HepG2 (cell line): ENCODE measurements at places on chromosomes 3 and 15. TPM values are rescaled to one million over a fixed set of nuclear protein-coding genes. Genes with fewer than 3 reads are reported as not detected.

Gene AMT
- total RNA-seq = 32.5 and 35.3 TPM in 2 replicates

Gene DAZL
- total RNA-seq = not detected in 2 replicates

DNA sequence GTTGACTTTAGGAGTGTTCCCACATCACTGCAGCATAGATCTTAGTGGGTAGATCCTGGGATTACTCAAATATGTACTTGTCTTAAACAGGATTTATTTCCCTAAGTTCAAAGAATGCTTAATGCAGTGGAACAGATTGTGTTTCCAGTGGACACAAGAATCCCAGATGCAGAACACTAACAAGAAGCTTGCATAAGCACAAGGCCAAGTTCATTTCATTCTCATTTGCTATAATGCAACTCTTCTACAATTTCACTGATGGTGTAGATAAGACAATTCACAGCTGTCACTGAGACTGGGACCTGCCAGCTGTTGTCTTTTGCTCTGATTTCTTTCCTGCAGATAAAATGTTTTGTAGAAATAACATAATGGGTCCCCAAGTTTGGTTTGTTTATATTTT lies 225.6 kb downstream of the NFKBIZ start:
- DNase-seq = no peak

GRCh38 chr15:43105077-43105736 lies 631 bp downstream of the UBR1 start:
- DNase-seq = peak; percentile 9
